ENCODE measurements at places on chromosomes 12 and 14. TPM values are rescaled to one million over a fixed set of nuclear protein-coding genes. Genes with fewer than 3 reads are reported as not detected.

DNA sequence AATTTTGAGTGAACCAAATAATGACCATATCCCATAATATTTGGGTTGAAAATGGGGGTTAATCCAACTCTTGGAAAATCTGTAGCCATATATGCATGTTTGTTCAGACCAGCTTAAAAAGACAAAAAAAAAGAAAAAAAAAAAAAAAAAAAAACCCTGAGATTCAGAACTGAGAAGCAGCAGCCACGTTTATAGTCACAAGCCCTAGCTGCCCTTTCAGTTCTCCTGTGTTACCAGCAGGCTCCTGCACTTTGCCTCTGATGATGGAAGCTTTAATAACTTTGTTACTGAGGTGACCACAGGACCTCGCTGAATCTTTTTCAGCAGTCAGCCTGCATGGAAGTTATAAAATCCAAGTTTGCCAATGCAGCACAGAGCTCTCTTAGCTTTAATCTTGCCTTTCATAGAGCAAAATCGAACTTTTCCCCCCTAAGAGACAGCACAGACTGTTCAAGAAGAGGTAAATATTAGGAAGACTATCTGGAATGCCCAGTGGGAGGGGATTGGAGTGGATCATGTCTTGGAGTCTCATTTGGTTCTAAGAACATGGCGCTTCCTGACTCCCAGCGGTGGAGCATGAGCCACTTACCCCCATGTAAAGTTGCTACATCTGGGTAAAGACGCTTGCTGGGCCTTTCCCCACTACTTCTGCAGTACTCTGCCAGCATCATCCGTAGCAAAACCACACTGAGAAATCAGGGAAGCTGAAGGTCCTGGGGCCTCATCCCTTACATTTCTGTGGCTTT is 20.6 kb downstream of the GNG2 start:
- no peak for DNase-seq

- DNase-seq: no peak
Measured at GRCh38 chr14:50333014-50333509, 20.9 kb downstream of the DMAC2L start.

DNA sequence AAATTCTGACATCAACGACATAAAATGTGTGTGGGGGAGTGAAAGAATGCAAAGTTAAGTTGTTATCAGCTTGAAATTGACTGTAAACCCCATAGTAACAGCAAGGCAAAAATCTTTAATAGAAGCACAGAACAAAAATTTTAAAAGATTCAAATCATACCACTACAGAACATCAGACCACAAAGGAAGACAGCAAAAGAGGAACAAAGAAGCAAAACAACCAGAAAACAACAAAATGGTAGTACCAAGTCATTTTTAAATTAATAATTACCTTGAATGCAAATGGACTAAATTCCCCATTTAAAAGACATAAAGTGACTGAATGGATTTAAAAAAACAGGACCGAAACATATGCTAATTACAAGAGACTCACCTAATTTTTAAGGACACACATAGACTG is 31.3 kb downstream of the A2M start:
- no peak for DNase-seq

- DNase-seq: no peak
Measured at GRCh38 chr12:130705178-130705822, 10.8 kb downstream of the RIMBP2 start.

DNA sequence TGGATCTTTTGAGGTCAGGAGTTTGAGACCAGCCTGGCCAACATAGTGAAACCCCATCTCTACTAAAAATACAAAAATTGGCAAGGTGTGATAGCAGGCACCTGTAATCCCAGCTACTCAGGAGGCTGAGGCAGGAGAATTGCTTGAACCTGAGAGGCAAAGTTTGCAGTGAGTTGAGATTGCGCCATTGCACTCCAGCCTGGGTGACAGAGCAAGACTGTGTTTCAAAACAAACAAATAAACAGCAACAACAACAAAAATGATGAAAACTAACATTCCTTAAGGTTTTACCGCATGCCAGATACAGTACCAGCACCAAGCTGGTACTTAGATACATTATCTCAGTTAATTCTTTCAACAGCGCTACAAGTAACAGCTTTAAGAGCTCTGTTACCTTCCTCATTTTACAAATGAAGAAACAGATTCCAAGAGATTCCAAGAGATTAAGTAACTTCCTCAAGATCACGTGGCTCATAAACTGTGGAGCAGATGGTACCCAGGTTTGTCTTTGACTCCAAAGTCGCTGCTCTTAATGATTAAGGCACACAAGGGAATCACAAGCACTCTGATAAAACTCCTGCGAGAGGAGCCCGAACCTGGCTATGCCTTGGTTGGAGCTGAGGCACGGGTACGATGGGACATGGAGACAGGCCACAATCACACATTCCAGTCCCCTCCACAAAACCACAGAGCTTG is 17.7 kb upstream of the PLEK2 start:
- no peak for DNase-seq

- no peak for DNase-seq
Measured at GRCh38 chr12:51798501-51798900, 50.0 kb downstream of the FIGNL2 start.

DNA sequence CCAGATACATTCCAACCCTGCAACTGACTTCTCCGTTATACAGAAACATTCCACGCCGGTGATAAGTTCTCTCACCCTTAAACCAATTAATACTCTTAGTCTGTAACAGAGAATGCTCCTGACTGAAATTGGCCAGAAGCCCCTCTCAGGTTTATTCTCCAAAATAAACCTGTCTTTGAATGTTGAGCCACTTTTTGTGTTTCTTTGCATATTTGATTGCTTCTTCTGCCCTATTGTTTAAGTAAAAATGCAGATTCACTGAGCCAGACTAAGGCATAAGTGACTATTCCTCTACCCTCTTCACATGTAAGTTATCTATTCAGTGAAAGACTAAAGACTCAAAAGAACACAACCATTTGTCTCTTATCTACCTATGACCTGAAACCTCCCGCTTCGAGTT is 3.6 kb upstream of the AVPR1A start:
- DNase-seq: no peak

The RPGRIP1 gene
- total RNA-seq: not detected

The P2RX2 gene
- total RNA-seq: not detected

The VPS29 gene
- total RNA-seq: 122 TPM

The KRT4 gene
- total RNA-seq: not detected

The NYNRIN gene
- 0.02 TPM for total RNA-seq

The KRT2 gene
- not detected for total RNA-seq

The AICDA gene
- not detected for total RNA-seq

The RBP5 gene
- total RNA-seq: not detected

Data from activated naive CD4-positive, alpha-beta T cell treated with anti-CD3 and anti-CD28 coated beads, Interleukin-2, amount 50 U/mL, for 72 hours (primary cell).